Esophagus squamous epithelium (tissue), 5 donors: ENCODE measurements at places on chromosomes 7 and 10.

DNA sequence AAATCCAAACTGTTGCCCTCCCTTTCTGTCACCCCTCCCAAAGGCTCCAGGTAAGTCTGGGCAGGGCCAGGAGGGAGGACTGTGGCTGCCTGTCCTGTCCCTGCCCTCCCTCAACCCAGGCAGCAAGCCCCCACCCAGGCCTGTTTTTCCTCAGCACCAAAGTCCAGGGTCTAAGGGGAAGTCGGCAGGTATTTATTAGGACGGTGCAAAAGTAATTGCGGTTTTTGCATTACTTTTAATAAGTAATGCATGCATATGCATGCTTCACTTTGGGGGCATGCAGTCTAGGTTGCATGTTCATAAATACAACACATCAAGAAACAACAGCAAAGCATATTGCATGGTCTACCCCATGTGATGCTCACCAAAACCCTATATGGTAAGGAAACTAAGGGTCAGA is 15.2 kb upstream of the HABP2 start:
- no peak for DNase-seq

- DNase-seq, result no peak
These were observed 3.0 kb upstream of the UNC5B start for GRCh38 chr10:71209352-71209715.

DNA sequence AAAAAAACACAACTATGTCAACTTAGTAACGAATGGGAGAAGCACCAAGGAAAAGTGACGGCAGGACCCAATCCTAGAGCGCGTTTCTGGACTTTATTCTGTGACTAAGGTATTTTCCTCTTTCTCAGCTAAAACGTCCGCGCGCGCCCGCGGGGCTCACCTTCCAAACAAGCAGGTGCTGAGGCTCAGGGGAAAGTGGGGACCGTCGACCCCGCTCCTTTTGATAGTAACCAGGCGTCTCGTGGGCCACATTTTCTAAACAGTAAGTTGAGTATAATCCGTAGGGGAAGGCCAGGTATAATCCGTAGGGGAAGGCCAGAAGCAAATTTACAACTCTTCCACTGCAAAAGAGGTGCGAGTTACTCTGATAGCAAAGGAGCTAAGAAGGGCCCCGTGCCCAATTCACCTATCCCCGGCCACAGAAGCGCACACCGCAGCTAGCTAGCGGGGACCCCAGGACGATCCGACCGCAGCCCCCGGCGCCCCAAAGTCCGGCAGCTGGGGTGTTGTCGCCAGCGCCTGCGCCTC is 743 bp downstream of the MKI67 start:
- no peak for DNase-seq

DNA sequence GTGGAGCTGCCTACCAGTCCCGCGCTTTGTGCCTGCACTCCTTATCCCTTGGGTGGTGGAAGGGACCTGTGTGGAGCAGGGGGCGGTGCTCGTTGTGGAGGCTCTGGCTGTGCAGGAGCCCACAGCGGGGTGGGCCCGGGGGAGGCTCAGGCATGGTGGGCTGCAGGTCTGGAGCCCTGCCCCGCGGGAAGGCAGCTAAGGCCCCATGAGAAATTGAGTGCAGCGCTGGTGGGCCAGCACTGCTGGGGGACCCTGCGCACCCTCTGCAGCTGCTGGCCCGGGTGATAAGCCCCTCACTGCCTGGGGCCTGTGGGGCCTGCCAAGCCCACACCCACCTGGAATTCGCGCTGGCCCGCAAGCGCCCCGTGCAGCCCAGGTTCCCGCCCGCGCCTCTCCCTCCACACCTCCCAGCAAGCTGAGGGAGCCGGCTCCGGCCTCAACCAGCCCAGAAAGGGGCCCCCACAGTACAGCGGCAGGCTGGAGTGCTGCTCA is 859.6 kb upstream of the KCND2 start:
- DNase-seq, result no peak

- no peak for DNase-seq
These were observed 534.8 kb downstream of the AUTS2 start for GRCh38 chr7:70132852-70133690.

- DNase-seq, result no peak
These were observed 12.9 kb upstream of the ZFAND2A start for GRCh38 chr7:1172666-1173523.
